ENCODE measurements at places on chromosomes 7 and 10.

DNA sequence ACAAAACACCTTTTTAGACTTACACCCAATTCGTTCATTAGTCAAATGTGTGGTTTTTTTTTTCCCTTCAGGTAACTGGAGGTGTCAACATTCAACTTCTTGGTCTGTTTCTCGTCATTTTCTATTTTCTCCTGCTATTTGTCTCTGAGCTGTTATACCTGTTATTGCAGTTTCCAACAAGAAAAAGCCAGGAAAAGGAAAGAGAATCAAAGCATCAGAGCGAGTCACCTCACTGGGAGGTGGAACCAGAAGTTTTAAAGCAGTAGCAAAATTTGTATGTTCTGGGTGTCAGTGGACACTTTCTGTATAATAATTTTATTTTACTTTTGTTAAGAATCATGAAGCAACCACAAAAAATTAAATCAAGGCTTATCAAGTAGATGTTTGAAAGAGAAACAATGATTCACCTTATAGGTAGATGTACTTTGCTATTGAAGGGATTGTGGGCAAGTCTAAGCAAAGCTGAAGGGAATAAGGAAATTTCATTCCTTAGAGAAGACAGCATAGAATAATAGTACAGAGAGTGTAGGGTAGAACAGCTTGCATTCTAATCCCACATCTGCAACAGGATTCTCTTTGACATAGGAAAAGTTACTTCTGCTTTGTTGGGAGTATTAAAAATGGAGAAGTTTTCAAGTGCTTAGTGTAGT lies 675.8 kb downstream of the PCDH15 start:
- DNase-seq = no peak

- DNase-seq = no peak
Observed at GRCh38 chr10:127702271-127702670, 34.7 kb upstream of the FOXI2 start.

GRCh38 chr10:29317423-29318021 lies 28.7 kb downstream of the LYZL1 start:
- DNase-seq = no peak

- no peak for DNase-seq
Observed at GRCh38 chr10:52194191-52194590, 119.9 kb upstream of the DKK1 start.

DNA sequence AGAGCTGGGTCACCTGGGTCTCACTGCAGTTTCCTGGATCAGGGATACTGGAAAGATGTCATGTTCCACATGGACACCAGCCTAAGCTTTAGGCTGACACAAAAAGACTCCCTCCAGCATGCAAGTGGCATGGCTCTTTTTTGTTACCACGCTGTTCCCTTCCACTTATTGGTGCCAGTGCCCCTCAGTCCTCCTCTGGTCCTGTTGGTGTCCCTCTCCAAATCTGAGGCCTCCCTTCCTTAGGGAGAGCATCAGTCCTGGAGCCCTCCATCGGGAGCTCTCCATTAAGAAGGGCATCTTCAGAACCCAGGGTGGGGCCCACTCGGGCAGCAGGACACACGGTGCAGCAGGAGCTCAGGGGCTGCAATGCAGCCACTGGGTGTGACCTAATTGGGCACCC lies 76.1 kb upstream of the LRRC18 start:
- DNase-seq = no peak

GRCh38 chr10:87927091-87927490 lies 63.7 kb downstream of the PTEN start:
- no peak for DNase-seq

DNA sequence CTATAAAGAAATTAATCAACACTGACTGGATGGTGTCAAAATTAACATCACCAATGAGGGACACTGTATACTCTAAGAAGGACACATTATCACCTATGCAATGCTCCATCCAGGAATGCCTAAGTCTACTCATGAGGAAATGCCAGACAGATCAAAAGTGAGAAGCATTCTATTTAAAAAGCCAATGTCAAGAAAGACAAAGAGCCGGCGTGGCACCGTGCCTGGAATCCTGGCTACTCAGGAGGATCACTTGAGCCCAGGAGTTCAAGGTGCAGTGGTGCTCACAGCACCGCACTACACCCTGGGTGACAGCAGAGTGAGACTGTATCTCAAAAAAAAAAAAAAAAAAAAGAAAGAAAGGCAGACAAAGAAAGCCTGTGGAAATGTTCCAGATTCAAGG lies 45.5 kb upstream of the ANAPC16 start:
- DNase-seq = no peak

DNA sequence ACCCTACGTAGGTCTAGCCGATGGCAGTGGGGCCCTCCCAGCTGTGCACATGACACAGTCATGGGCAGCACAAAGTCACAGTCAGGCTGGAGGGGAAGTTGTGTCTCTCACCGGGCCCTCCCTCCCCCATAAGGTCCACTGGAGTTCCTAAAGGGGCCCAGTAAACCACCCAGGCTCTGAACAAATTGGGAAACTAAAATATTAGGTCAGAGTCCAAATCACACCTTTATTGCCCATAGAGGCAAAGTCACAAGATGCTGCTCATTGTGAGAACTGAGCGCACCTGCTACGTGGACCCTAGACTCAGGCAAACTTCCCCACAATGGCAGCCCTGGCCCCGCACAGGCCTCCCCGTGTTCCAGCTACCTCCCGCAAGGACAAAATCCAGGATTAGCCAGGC lies 45.2 kb upstream of the SH2B2 start:
- DNase-seq = no peak

DNA sequence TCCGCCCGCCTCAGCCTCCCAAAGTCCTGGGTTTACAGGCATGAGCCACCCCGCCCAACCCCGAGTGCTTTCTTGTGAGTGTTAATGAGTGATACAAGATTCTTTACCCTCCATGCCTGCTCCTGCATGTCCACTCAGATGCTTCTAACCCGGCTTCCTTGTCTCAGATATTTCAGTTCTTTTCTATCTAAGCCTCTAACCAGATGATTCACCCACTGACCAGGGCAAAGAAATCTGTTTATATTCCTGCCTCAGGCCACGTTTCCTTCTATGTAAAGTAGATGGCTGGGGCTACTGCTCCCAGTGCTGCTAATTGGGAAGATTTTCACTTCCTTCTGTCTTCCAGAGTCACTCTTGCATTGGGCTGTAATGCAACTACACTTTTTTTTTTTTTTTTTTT lies 395.1 kb upstream of the ANKRD30A start:
- no peak for DNase-seq

- no peak for DNase-seq
Observed at GRCh38 chr10:65367706-65368105, 1558.1 kb upstream of the LRRTM3 start.

DNA sequence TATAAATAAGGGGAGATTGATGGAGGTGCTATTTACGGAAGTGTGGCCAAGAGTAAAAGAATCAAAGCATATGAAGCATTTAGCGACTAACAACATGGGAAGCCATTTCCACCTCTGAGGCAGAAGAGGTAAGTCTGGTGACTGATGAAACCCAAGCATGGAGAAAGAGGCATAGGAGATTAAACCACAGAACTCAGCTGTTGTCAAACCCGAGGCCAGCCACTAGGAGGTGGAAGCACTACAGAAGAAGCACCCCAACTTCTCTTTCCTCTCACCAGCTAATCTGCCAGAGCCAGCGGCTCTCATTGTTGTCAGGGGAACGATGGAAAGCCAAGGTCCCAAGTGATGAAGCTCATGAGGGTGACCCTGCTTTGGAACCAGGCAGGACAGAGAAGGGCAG lies 19.6 kb upstream of the CNTNAP2 start:
- DNase-seq = no peak

DNA sequence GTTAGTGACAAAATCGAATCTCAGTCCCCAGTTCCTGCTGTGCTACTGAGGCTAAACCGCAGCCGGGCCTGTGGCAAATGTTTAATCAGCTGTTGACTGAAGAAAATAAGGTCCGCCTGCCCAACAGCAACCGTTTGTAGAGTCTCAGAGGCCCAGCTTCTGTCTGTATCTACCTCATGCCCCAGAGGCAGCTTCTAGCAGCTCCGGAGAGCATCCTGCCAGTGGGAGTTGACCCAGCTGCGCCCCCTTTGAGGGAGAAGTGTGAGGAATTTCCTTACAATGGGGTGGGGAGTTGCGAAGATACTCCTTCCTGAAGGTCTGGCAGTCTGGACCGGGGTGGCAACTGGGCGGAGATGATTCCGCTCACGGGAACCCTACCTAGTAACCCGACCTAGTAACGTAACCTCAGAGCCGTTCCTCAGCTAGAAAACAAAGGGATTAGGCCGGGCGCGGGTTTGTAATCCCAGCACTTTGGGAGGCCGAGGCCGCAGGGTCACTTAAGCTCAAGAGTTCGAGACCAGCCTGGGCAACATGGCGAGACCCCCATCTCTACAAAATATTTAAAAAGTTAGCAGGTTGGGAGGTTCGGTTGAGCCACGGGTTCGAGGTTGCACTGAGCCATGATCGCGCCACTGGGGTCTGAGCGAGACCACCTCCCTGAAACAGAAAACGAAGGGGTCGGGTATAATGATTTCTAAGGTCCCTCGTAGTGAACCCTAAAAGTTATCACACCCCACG lies 846 bp upstream of the ZNF775 start:
- no peak for DNase-seq

DNA sequence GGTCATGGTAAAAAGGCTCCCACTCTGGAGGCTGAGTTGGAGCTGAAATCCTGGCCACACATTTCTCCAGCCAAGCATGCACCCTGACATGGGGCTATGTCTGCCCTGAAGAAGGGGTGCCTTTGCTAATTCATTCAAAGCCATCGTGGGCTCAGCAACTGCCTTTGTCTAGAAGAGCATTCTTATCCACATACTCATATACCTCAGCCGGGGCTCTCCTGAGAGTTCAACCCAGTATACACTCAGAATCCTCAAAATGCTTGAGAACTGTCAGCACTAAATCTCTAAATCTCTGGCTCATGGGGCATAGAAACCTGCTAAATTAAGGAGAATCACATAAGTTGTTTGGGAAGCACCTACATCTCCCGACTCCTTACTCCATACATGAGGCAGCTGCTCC lies 89.3 kb downstream of the MRPL32 start:
- DNase-seq = no peak

DNA sequence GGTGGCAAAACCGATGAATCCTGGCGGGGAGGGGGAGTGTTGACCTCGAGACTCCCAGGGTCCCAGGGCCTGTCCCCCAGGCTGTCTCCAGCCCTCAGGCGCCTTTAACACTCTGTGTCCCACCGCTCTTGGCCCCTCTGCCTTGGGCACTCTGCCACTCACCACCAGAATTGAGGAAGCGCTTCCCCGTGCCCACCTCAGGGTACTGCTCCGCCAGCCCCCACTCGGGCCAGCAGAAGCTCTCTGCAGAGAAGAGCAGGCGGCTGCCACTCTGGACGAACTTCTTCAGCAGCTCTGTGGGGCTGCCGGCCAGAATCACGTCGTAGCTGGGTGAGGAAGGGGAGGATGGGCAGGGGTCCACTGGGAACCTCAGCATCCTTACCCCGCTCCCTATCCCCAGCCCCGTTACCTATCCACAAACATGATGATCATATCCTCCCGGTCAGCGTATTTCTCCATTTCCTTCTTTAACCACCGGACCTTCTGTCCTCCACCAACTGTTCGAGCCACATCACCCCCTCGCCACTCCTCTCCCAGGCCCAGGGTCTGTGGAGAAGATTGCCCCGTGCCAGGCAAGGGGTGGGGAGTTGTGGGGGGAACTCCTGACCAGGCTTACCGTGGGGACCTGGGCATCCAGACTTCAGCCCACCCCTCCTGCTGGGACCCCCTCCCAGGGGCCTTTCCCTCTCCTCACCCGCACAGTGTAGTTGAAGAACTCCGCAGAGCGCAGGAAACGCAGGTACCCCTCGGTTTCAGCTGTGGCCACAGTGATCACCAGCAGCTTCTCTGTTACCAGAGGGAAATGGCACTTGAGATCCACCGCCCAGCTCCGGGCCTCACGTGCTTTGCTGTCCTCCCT lies 1.2 kb downstream of the PLOD3 start:
- no peak for DNase-seq

- no peak for DNase-seq
Observed at GRCh38 chr10:75145590-75145989, 34.1 kb downstream of the SAMD8 start.

DNA sequence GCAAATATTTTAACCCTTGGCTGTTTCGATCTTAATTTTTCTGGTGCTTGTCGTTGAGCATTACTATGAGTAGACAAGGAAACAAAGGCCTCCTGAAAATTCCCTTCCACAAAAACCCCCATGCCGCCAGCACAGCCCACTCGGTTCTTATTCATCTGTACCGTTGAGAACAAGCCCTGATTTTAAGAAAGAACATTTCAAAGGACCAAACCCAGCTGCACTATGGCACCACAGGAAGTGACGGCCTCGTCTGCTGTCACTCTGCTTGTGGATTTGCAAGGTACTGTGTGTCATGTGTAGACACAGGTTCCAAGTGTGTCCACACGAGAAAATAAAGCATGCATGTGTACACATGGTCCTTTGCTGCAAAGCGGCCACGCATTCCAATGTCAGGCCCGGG lies 285.2 kb downstream of the DNAJB6 start:
- no peak for DNase-seq

GRCh38 chr7:110779339-110779738 lies 311.6 kb upstream of the LRRN3 start:
- DNase-seq = no peak

DNA sequence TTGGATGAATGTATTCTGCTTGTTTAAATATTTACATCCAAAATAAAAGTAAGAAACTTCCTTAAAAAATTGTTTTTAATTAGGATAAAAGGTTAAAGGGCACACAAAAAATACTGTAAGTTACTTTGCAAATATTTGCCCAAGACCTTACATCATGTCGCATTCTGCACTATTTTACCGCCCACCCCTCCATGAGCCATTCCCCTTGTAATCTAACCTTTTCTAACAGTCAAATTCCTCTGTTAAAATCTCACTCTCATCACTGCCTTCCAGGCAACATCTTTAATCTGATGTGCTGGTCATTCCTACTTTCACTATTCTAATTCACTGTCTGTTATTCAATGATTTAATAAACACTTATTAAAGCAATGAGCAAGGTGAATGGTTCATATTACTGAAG lies 23.2 kb downstream of the TSPAN12 start:
- no peak for DNase-seq

DNA sequence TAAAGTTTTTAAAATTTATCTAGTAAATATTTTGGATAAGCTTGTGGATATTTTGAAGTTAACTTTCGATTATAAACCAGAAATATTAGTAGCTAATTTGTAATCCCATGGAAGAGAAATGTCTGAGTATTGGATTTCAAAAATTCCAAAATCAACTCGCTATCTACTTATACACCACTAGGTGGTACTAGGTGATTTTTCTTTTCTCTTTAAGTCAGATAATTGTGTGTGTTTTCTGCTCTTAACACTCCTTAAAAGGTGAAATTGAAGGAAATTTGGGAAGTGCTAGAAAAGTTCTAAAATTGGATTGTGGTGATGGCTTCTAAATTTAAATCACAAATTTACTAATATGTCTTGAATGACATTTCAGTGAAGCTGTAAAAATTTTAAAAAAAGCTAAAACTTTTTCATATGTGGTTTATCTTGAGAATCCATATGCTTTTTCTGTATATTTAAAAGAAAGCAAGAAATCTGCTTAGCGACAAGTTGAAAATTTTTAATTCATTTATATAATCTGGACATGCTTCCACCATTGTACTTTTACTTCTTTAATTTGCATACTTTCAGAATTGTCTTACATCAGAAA lies 90.2 kb downstream of the IPMK start:
- no peak for DNase-seq

GRCh38 chr10:104321725-104322415 lies 16.4 kb downstream of the ITPRIP start:
- DNase-seq = no peak

GRCh38 chr7:98238076-98238475 lies 14.0 kb downstream of the TECPR1 start:
- no peak for DNase-seq
